ENCODE measurements at places on chromosomes 1 and 21.

- no peak for DNase-seq
Measured at GRCh38 chr1:166395729-166396128, 228.9 kb upstream of the FAM78B start.

DNA sequence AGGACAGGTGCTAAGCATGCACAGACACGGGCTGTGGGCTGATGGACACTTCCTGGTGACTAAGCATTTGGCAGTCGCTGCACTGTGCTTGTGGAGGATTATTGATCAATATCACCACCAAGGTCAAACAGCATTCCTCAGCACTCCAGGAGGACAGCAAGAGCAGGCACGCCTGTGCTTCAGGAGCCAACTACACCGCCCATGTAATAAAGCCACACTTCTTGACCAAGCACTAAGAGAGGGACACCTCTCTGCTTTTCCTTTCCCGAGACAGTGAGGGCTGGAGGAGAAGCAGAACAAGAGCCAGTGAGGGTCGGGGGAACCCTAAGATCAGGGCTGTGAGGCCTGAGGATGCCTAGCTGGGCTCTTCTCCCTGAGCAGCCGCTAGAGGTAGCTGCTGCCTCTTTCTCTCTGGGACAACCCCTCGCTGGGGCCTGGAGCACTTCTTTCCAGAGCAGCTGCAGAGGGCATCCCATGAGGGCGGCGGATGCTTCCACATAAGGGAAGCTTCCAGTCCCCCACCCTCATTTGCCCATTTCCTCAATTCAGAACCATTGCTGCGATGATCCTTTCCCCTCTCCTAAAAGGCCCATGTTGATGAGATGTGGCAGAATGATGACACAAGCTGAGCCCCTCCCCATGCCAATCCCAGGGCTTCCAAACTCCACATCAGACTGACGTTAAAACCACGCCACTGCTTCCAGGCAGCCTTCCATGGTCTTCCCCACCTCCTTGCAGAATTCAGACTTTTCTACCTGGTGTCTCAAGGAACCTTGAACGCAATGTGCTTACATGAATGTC is 19.1 kb downstream of the RAB7B start:
- DNase-seq = peak; percentile 17

- DNase-seq = no peak
Measured at GRCh38 chr1:25754470-25755181, 45.4 kb upstream of the SELENON start.

DNA sequence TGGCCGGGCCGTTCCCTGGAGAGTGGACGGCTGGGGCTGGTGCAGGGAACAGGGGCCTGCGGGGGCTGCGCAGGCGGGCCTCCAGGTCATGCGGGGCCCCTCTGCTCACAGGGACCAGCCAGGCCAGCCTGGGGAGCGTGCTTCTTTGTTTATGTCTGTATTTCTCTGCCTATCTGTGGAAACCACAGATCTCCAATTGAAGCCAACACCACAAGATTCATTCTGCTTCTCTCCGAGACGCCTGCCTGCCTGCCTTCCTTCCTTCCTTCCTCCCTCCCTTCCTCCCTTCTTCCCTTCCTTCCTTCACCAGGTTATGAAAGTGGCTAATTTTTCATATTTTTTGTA is 39.9 kb upstream of the HMGN1 start:
- DNase-seq = no peak

- no peak for DNase-seq
Measured at GRCh38 chr21:45709173-45709572, 65.6 kb downstream of the PCBP3 start.

DNA sequence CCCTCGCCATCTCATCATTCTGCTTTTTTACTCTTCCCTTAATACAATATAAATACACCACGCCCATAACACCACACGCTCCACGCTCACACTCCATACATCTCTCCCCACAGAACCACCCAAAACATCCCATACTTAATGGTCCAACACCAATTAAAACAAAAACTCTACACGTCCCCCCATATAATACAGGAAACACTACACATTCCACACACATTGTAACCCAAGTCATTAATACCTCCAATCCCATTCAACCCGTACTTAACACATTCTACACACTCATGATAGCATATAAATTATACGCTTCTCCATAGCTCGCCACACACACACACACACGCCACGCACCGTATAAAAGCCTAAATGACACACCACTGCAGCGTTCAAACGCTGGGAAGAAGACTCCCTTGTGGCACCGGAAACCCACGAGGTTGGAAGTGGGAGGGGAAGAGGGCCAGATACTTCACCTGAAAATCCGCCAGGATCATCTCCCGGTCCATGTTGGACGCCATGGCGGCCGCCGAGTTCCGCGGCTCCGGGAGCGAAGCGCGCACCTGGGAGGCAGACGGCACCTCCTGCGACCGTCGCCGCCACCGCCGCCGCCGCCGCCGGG is 659 bp downstream of the FAF1 start:
- peak; percentile 44 for DNase-seq

GRCh38 chr1:200780545-200781369 is 42.1 kb downstream of the CAMSAP2 start:
- no peak for DNase-seq

GRCh38 chr1:30693366-30693765 is 30.0 kb downstream of the MATN1 start:
- no peak for DNase-seq

DNA sequence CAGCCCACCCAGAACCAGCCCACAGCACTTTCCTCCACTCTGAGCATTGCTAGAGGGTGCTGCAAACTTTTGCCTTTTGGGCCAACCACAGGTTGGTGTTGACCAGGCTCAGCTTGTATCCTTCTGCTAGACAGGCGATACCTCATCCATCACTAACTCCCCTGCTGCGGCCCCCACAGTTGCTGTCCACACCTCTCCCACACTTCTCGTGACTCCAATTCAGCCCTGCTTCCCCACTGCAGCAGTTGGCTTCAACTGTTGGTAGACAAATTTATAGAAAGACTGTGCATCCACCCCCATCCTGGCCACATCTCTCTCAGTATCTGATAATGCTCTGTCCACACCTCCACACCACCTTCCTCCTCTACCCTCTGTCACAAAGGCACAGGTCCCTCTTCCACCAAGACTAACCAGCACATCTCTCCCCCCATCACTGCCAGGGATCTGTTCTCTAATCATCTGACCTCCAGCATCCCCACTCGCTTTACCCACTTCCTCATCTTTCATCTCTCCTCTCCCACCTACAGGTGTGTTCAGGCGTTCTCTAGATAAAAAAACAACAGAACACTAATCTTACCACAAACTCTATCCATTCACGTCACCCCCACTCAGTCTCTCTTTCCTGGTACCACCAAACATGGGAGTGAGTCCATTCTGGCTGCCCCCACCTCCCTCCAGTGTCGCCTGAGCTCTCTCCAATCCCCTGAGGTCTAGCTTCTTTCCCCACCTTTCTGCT is 15.8 kb upstream of the SLC25A44 start:
- no peak for DNase-seq

- DNase-seq = no peak
Measured at GRCh38 chr1:177082855-177083693, 81.4 kb downstream of the ASTN1 start.

- DNase-seq = no peak
Measured at GRCh38 chr1:184734980-184735379, 19.7 kb downstream of the EDEM3 start.

DNA sequence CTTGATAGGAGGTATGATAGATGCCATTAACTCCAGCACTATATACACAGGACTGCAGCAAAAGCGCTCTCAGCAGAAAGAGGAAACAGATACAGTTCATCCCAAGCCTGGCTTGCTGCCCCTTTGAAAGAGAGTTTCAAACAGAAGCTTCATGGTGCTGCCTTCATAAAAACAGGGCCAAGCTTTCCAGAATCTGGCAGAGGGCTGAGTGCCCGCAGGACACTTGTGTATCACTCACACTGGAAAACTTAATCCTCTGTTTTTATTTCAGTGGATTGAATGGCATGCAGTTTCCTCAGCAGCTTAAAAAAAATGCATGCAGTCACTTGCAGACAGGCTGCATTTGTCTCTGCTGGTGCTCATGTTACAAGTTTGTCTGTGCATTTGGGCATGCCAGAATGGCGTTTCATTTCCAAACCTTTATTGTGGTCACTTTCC is 40.4 kb downstream of the KCNJ15 start:
- DNase-seq = no peak

GRCh38 chr21:33185852-33186251 is 43.9 kb upstream of the IFNAR2 start:
- DNase-seq = no peak

- no peak for DNase-seq
Measured at GRCh38 chr1:23736437-23737134, 6.7 kb upstream of the ELOA start.

DNA sequence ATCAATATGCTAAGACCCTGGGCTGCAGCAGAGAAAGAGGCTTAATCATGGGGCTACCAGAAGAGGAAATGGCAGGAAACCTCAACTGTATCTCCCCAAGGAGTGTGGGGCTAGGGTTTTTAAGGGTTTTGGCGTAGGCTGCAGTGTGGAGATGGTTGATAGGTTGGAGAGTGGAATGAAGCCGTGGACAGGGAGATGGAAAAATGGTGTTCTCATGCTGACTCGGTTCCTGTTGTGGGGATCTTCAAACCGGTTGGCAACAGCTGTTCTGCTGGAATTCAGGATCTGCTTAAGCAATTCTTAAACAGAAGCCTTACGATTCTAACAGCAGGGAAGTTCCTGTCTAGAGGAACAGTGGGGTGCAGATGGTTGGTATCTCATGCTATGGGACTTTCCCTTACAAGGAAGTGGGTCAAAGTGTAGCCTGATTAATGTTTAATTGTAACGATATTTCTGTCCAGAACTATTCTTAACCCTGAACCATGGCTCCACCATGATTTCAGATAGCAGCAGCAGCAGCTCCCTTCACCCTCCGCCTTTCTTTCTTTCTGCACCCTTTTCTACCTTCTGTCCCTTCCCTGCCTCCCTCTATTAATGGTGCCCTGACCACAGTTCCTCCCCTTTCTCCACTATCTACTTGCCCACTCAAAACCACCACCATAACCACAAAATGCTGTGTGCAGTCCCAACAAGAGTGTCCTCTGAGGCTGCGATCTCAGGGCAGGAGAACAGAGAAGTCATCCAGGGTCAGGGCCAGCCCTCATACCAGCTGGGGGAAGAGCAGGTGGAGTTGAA is 30.8 kb downstream of the RSPH1 start:
- no peak for DNase-seq

DNA sequence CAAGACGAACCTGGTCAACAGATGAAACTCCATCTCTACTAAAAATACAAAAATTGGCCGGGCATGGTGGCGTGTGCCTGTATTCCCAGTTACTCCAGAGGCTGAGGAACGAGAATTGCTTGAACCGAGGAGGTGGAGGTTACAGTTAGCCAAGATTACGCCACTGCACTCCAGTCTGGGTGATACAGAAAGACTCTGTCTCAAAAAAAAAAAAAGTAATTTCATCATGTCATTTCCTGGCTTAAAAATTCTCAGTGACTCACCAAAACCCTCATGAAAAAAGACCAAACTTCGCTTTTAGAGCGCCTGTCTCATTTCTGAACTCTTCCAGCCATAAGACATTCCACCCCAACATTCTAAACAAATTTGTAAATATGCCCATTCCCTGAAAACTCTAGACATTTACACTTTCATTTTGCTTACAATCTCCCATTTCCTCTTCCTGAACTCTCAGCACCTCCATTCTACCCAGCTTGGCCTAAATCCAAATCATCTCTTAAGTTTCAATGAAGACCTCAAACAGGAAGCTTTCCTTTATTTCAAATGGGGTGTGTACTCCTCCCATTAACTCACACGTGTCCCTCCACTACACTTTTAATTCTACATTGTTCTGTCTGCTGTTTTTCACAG is 50.5 kb upstream of the PRRC2C start:
- no peak for DNase-seq

All from SHP77 (cell line).